ENCODE measurements at places on chromosomes 12 and 14.
A peak's percentile ranks its signal among the peaks of the same experiment; 100 is the strongest.

- DNase-seq = no peak
Measured at GRCh38 chr14:77502109-77502782, 3.6 kb upstream of the ISM2 start.

DNA sequence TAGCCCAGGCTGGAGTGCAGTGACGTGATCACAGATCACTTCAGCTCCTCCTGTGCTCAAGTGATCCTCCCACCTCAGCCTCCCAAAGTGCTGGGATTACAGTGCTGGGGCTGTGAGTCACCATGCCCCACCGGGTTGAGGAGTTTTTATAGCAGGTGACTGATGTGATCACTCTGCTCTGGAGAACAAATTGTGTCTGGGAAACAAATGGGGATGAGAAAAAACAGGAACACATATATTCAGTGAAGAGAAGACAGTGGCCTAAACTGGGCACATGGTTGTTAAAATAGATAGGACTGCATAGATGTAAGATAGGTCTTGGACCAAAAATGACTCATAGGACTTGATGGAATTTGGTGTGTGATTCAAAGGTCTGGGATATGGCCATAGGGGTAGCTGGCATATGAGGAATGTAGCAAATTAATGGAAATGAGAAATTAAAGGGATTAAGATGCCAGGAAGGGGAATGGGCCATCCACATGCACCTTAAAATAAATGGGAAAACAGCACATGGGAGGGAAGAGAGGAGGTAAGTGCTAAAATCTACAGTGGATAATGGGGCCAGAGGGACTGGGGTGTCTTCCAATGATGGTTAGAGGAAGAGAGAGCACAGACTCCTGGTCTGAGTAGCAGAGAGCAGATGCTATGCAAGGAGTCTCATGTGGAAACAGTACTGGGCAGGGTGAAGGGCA lies 11.2 kb downstream of the BCAT1 start:
- peak; percentile 47 for DNase-seq

GRCh38 chr14:75866970-75867369 lies 114.8 kb downstream of the TGFB3 start:
- DNase-seq = no peak

DNA sequence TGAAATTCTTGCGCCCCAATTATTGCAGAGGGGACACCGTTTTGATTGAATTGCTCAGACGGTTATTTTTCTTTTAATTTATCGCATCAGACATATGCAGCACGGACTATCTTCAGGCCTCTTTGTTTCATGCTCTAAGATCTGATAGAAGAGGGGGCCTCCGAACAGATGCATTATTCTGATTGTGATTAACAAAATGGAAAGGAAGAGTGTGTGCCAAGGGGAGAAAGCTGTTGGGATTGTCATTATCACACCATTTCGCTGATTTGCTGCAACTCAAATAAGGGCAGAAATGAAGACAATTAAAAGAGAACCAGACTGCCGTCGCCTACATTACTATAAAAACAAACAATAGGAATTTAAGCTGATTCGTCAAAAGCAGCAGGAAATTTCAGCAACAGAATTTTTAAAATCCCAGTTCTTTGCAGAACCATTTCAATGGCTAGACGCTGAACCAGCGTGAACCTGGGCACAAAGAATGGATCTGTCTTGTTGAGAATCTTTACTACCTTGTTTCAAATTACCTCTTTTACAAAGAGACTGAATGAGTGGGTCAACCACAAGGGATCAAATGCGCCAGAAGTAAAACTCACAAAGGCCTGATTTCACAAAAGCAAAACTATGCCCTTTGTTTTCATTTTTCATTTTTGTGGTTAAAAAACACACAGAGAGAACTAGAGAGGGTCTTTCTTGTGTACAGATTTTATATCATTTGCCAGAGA lies 30.6 kb downstream of the TMEM132D start:
- peak; percentile 32 for DNase-seq

DNA sequence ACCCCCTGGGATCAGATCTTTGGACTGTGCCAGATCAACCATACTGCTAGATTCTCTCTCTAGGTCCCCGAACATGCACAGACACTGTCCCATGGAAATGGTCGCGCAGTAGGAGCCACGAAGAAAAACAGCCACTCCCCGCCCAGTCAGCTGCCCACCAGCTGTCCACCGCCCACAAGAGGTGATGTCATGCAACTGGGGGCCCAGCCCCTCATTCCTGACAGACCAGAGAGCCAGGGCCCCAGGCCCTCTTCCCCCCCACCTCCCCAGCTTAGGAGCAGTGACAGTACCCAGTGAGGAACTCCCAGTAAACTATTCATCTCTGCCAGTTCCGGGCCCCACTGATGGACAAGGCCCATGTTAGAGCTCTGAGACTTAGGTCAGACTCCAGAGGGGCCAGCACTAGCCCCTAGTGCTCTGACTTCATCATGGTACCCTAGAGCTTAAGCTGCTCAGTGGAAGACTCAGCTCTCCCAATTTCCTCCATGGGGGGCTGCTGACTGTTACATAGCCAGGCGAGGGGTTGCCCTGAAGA lies 3.7 kb upstream of the TAMALIN start:
- no peak for DNase-seq

GRCh38 chr12:119157528-119157927 lies 21.2 kb upstream of the HSPB8 start:
- no peak for DNase-seq

DNA sequence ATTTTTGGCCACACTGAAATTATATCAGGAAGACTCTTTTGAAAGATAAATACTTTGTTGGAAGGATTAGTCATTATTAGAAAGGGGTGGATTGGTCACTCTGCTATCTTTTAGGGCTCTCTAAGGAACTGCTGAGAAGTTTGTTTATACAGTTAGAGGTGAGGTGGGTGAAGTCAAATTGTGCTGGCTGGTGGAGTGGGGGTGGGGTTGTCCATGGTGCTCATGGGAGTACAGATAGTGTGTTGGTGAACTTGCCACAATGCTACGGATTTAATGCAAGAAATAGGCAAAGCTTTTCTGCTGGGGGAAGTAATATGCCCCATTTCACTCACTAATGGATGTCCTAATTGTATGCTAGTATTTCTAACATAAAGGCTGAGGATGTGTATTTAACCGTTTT lies 35.8 kb downstream of the SUSD6 start:
- no peak for DNase-seq

GRCh38 chr12:128381946-128382345 lies 115.0 kb downstream of the TMEM132C start:
- DNase-seq = no peak

DNA sequence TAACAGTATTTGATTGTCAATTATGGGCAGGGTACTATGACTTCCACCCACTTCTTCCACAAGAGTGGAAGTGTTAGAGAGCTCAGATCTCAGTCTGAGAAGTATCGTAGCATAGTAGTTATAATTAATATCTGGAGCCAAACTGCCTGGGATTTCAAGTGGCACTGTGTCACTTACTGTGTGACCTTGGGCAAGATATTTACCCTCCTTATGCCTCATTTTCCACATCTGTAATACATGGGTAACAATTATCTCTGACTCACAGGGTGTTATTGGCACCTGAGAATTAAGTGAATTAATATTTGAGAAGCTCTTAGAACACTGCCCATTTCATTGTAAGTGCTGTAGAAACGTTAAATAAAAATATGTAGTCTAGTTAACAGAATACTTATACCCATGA lies 11.5 kb downstream of the RAB21 start:
- no peak for DNase-seq

- DNase-seq = no peak
Measured at GRCh38 chr12:12357719-12358461, 1.0 kb downstream of the BORCS5 start.

GRCh38 chr14:60981633-60982455 lies 799 bp downstream of the SLC38A6 start:
- peak; percentile 89 for DNase-seq

DNA sequence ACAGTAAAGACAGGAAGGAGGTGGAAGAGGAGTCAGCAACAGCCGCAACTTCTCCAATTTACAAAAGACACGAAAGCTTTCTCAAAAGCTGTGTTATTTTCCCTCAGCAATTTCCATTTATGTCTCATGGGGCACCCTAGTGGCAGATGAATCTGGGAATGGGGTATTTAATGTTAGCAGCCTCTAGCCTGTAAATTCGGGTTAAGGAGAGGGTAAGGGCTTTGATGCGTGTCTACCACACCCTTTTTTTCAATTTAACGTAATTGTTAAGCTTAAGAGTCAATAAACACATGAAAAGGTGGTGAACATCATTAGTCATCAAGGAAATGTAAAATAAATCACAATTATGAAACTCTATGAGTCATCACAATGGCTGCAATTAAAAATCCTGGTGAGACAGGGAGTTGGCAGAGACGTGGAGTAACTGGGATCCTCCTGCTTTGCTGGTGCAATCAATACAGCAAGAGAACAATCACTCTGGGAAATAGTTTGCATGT lies 986.4 kb downstream of the AACS start:
- peak; percentile 97 for DNase-seq

- no peak for DNase-seq
Measured at GRCh38 chr12:128916425-128916824, 63.1 kb downstream of the GLT1D1 start.

DNA sequence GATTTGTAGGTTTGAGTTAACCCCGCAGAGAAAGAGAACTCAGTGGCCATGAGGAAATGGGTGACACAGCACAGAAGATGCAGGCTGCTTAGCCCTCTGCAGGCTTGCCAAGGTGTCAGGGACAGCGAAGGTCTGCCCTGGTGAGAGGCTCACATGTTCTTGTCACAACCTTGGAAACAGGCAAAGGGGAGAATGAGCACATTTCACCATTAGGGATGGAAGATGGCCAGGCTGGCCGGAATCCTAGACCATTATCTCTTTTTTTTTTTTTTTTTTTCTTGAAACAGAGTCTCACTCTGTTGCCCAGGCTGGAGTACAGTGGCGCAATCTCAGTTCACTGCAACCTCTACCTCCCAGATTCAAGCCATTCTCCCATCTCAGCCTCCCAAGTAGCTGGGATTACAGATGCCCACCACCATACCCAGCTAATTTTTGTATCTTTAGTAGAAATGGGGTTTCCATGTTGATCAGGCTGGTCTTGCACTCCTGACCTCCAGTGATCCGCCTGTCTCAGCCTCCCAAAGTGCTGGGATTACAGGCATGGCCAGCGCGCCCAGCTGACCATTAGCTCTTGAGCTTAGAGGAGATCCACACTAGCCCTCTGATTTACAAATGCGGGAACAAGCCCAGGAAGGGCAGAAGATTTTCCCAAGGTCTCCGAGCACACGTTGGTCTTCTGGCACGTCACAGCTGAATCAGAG lies 34.6 kb downstream of the LTBP2 start:
- no peak for DNase-seq

- no peak for DNase-seq
Measured at GRCh38 chr12:132657004-132657727, 30.0 kb downstream of the POLE start.

DNA sequence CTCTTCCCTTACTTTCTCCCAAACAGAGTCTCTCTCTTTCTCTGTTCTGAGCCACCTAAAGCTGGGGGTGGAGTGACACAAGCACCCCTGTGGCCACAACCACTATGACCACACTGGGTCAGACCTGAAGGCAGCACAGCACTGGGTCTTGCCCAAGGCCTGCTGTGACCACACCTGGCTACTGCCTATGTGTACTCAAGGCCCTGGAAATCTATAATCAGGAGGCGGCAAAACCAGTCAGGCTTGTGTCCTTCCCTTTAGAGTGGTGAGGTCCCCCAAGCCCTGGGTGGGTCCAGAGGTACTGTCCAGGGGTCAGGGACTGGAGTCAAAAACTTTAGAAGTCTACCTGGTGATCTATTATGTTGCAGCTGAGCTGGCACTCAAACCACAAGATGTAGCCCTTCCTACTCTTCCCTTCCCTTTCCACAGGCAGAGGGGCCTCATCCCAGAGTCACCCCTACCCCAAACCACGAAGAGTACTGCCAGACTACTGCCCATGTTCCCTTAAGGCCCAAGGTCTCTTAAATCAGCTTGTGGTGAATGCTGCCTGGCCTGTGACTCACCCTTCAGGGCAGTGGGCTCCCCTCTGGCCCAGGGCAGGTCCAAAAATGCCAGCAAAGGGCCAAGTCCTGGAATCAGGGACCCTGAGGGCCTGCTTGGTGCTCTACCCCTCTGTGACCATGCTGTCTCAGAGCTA lies 179.8 kb upstream of the DYRK2 start:
- no peak for DNase-seq

DNA sequence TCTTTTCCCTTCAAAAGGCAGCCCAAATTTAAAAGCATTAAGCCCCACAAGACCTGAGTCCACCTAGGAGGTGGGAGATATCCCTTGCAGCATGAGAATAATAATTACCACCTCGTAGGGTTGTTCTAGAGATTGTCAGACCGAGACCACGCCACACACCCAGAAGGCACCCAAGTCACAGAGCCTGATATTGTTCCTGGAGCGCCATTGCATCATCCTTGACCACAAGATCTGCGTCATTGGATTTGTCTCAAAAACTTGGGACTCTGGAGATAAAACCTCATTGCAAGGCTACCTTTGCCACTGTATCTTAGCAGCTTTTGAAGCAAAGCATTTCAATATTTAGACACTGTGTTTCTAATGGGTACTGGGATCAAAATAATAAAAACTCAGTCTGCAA lies 29.4 kb upstream of the PPP2R5C start:
- no peak for DNase-seq

DNA sequence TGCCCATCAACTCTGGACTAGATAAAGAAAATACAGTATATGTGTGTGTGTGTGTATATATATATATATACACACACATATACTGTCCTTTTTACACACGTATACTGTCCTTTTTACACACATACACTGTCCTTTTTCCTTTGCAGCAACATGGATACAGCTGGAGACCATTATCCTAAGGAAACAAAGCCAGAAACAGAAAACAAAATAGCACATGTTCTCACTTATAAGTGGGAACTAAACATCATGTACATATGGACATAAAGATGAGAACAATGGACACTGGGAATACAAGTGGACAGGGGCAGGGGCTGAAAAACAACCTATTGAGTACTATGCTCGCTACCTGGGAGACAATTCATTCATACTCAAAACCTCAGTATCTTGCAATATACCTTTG lies 23.7 kb downstream of the VDR start:
- no peak for DNase-seq

GRCh38 chr14:105979446-105979845 lies 453.1 kb downstream of the TMEM121 start:
- no peak for DNase-seq

- no peak for DNase-seq
Measured at GRCh38 chr12:128613837-128614590, 209.7 kb downstream of the SLC15A4 start.

DNA sequence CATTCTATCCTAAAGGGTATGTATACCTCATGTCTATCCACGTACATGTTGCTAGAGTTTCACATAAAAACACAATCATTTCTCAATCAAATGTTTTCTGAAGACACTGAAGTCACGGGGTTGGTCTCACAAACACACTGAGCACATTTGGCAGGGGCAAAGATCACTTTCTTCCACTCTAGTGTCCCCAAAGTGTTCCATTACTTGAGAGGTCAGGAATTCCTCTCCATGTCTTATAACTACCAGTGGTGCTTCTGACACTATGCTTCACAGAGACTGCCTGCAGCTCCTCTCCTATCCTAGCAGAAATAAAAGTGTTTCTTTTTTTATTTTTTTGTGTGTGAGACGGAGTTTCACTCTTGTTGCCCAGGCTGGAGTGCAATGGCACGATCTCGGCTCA lies 19.1 kb downstream of the ZFYVE1 start:
- no peak for DNase-seq

GRCh38 chr12:132804426-132804861 lies 24.2 kb downstream of the GOLGA3 start:
- no peak for DNase-seq
